MM.1S (cell line): ENCODE measurements at places on chromosomes 7 and 10.
A peak's percentile ranks its signal among the peaks of the same experiment; 100 is the strongest.

DNA sequence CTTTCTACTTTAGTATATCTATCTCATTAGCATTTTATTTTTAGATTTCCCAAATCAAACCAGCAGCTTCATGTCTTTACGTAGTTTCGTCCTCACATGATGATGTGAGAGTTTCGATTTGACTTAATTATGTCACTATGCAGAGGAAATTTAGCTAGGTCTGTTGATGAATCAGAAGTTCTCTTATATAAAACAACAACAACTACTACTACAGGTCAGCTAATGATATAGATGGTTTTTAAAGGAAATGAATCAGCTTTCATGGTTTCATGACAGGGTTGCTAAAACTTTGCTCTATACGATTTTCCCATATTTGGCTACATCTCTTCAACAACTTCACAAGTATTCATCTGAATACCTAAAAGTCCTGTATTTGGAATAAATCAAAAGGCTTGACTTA lies 28.6 kb downstream of the JAZF1 start:
- peak; percentile 81 for DNase-seq

- DNase-seq = no peak
Measured at GRCh38 chr10:71006506-71006905, 118.1 kb upstream of the PCBD1 start.

DNA sequence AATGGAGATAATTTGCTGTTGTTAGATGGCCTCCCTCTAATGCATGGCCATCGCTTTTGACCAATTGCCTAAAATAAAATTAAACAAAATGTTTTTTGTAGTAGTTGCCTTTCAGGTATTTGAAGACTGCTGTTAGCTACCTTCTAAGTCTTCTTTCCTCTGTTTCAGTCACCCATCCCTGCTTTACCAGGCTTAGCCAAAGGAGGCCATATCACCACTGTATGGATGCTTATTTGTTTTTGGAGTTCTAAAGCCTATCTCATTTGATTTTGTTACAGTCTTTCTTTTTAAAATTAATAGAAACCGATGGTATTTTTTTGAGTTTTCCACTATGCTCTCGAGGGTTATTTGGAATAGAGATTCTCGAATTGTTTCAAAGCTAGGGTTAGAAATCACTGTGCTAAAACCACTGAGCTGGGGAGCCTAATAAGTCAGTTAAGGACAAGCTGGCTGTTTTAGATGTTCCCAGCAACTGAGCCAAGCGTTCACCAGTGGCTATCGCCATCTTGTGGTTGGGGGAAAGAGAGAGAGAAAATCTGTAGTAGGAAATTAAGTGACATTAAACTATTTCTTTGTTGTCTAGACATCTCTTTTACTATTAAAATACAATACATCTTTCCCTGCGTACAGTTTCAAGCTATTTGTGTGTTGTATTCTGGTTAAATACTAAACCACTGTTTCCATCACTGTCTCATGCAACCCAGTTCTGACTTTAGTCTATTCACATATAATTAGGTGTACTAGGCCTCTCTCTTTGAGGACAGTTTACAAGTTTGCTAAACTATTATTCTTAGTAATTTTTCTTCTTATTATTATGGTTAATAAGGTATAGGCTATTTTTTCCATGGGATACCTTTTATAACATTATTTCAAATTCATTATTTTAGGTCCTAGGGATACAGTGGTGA lies 52.2 kb downstream of the GPR158 start:
- peak; percentile 43 for DNase-seq

GRCh38 chr10:67788028-67788886 lies 49.7 kb downstream of the DNAJC12 start:
- DNase-seq = peak; percentile 66

GRCh38 chr7:8817448-8818036 lies 384.1 kb downstream of the NXPH1 start:
- DNase-seq = no peak

DNA sequence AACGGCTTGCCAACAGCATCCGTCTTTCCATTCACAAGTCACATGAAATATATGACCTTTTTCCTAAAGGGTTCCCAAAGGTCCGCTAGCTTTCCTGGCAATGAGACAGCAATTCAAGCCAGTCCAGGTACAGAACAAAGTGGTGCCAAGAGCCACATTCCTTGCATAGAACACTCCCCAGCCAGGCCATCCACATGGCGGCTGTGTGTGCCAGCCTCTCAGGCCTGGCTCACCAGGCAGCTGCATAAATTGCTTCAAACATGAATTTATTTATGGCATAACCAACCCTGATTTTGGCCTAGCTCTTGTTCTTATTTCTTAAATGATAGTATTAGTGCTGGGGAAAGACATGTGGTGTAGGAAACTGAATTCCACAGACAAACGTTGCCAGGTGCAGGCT lies 63.7 kb upstream of the CREB5 start:
- no peak for DNase-seq

- DNase-seq = no peak
Measured at GRCh38 chr10:26378861-26379294, 59.3 kb upstream of the APBB1IP start.

- no peak for DNase-seq
Measured at GRCh38 chr10:120541984-120542383, 85.0 kb downstream of the PLPP4 start.

- DNase-seq = peak; percentile 59
Measured at GRCh38 chr7:18508443-18509427, 13.2 kb downstream of the HDAC9 start.

DNA sequence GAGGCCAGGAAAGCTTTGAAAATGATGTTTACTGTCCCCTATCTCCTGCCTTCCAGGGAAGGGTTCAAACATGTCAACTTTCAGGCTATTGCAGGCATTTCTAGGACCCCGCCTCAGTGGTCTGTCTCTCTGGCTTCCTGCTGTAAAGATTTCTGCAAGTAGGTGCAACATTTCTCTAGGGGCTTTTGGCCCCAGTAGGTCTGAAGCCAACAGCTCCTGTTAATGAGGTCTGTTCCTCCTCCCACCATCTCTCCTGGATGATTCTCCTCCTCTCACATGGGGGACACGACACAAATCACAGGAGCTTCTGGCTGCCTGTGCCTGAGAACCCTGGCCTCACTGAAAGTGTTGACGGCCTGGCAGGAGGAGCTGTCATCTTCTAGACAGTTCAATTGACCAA lies 194.3 kb downstream of the CYP26A1 start:
- DNase-seq = no peak

GRCh38 chr10:90288391-90288933 lies 569.4 kb downstream of the HTR7 start:
- no peak for DNase-seq

DNA sequence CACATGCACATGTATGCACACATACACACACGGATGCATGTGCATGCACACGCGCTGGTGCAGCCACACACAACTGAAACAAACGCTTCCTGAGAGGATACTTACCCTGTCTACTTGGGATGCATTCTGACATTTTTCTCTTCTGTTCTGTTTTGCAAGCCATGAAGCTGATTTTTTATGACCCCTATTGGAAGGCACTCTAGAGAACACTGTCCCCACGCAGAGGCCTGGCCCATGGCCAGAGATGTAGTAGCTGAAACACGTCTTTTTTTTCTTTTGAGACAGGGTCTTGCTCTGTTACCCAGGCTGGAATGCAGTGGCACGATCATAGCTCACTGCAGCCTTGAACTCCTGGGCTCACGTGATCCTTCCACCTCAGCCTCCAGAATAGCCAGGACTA lies 47.9 kb downstream of the VWA2 start:
- no peak for DNase-seq

GRCh38 chr10:97229322-97230015 lies 43.7 kb upstream of the SLIT1 start:
- DNase-seq = no peak

DNA sequence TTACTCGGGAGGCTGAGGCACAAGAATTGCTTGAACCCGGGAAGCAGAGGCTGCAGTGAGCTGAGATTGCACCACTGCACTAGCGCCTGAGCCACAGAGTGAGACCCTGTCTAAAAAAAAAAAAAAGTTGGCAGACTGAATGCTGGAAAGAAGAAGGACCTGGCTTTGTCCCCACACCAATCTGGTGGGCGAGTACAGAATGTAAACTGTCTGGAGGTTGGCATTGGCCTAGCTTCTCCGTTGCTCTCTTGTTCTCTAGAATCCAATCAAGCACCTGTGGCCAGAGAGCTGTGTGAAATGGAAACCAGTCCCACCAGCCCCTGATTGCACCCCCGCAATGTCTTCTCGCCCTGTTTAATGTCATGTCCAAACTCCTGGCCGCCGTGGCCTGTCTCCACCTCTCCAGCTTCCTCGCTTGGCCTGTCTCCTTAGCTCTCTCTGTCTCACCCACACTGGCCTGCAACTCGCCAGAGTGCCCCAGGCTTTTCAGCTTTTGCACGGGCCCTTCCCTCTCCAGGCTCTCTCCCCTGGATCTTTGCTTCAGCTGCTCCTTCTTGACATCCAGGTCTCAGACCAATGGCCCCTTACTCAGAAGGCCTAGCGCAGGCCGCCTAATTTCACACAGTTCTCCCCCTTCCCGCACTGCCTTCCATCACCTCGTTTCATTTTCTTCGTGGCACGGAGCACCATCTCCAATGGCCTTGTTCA lies 670 bp upstream of the AGK start:
- no peak for DNase-seq

- no peak for DNase-seq
Measured at GRCh38 chr7:88452646-88453045, 146.0 kb upstream of the STEAP4 start.

GRCh38 chr10:102775201-102775934 lies 31.6 kb downstream of the WBP1L start:
- no peak for DNase-seq

- DNase-seq = no peak
Measured at GRCh38 chr7:5143935-5144903, 45.8 kb upstream of the WIPI2 start.

- no peak for DNase-seq
Measured at GRCh38 chr7:27997188-27997707, 183.3 kb downstream of the JAZF1 start.

- DNase-seq = no peak
Measured at GRCh38 chr10:6721480-6721879, 141.4 kb upstream of the PRKCQ start.

GRCh38 chr10:113661332-113661731 lies 2.5 kb downstream of the NRAP start:
- DNase-seq = no peak

GRCh38 chr10:132065491-132066105 lies at the start of gene JAKMIP3:
JAKMIP3 (plus strand) TSS chr10:132065946; CDS start chr10:132104809, 38,863 bp downstream.
- DNase-seq = no peak

- no peak for DNase-seq
Measured at GRCh38 chr10:34906067-34906965, 91.2 kb upstream of the PARD3 start.

- no peak for DNase-seq
Measured at GRCh38 chr7:27704422-27705199, 35.4 kb upstream of the TAX1BP1 start.

GRCh38 chr10:114970515-114970914 lies 32.5 kb downstream of the TRUB1 start:
- DNase-seq = no peak

GRCh38 chr10:62183442-62183841 lies 85.2 kb downstream of the RTKN2 start:
- DNase-seq = peak; percentile 94

DNA sequence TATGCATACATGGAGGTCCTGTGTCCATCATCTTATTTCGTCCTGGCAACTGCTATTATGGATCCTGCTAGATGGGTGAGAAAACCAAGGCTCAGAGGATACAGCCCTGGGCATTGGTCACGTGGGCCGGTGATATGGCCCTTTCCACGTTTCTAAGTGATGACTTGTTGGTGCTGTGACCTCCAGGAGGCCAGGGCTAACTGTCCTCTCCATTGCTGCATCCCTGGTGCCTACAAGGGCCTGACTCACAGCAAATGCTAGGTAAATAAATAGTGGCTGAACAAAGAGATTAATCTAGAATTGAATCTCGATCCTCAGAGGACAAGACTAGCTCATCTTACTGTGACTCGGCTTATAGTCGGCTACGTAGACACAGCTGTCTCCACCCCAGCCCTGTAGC lies 78.6 kb downstream of the FAM53B start:
- DNase-seq = no peak

DNA sequence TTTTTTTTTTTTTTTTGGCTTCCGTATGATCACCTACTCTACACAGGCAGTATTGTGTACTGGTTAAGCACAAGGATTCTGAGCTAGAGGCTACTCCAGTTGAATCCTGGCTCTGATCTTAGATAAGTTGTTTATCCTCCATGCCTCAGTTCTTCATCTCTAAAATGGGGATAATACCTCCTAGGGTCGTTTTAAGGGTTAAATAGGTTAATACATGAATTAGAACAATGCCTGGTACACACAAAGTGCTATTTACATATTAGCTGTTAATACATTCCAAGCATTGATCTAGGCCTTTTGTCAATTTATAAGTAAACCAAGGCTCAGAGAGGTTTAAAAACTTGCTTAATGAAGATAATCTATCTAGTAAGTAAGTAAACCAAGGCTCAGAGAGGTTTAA lies 59.0 kb downstream of the ST7 start:
- no peak for DNase-seq

GRCh38 chr7:41882256-41882655 lies 179.4 kb upstream of the INHBA start:
- DNase-seq = no peak

DNA sequence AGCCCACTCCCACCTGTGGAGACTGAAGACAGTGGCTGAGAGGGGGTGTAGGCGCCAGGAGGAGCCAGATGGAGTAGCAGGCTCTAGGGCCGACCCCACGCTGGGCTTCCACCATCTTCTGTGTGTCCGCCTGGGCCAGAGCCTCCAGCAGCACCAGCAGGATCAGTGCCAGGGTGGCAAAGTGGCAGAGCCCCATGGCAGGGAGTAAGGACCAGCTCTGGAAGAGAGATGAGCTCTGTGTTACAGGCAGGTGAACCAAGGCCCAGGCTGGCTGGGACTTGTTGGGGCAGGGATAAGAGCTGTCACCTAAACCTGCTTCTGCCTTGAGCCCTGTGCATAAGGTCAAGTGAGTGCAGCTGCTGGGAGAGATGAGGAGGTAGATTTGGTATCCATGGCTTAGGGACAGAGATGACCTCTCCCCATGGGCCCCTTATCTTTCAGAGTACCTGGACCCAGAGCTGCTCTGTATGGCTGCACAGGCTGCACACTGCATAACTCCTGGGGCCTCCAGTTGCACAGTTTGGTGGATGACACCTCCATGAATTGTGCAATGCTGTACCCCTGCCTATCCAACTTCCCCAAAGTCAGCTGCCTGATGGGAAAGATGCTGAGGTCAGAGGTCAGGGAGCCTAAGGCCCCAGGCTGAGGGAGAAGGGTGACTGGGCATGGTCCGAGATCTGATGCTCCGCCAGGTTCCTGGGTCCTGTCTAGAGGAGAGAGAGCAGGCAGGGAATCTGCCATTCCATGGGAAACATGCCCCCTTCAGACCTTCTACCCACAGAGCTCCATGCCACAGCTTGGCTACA lies 7.4 kb upstream of the SAMD8 start:
- DNase-seq = no peak

GRCh38 chr10:35882422-35883150 lies 240.5 kb upstream of the FZD8 start:
- DNase-seq = no peak
